ENCODE measurements at places on chromosomes 3 and 15. TPM values are rescaled to one million over a fixed set of nuclear protein-coding genes. Genes with fewer than 3 reads are reported as not detected.

Gene RTP1
- not detected for total RNA-seq

Gene KCNMB2
- total RNA-seq = not detected

- DNase-seq = no peak
Measured at GRCh38 chr15:40297356-40297755, 10.4 kb downstream of the PLCB2 start.

DNA sequence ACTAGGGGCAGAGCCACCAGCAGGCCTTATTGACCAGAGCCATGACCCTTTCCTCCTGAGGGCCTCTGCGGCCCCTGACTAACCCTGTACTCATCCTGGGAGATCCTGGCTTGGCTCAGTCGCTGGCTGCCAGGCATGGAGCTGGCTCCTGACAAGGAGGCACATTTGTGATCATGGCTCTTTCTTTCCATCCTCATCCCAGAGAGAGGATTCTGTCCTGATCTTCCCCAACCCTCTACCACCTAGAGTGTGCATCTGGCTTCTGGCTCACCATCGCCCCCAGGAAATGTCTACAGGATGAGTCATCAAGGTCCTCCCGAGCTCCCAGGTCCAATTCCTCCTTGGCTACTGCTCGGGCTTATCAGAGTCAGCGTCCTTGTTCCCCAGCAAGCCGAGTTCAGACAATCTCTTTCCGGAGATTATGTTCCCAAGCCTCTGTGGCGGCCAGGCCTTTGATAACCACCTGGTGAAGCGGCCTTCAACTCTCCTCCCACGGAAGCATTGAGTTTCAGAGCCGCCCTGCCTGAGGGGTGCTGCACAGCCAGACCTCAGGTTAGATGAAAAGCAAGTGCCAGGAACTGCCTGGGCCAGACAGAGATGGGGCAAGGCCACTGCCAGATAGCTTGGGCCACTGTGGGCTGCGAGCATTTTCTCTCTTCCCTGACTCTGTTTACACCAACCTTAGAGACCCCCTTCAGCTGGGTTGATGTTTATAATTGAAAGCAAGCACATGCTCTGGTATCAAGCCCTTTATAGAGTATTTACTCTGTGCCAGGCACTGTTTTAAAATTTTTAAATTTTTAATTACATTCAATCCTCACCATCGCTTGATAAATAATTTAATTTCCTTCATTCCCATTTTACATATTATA lies 44.3 kb upstream of the MRPS22 start:
- DNase-seq = no peak

GRCh38 chr3:170614214-170614966 lies 28.5 kb upstream of the SLC7A14 start:
- DNase-seq = no peak

GRCh38 chr3:18334837-18335601 lies 90.1 kb downstream of the SATB1 start:
- no peak for DNase-seq

Data from Karpas-422 (cell line).